ENCODE measurements at places on chromosomes 11 and 22.

- no peak for DNase-seq
Measured at GRCh38 chr11:70628176-70628854, 230.0 kb downstream of the CTTN start.

DNA sequence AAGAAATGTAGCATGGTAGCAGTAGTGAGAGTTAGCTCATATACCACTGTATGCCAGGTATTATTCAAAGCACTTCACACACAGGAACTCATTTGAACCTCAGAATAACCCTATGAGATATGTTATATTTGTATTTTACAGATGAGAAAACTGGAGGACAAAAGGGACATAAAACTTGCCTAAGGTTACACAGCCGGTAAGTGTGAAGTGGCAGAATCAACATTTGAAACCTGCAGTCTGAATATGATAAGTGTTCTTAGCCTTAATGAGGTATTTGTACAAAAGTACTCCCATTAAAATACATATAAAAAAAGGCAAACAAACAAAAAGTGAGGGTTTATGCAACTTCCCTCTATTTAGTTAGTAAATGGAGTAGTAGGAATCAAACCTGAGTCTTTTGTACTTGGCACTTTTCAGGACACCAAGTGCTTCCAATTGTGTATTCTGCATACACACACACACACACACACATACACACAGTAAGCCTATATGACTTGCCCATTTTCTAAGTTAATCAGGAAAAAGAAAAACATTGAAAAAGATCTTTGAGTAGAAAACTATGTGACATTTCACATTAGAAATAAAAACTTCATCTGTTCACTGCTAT is 223.9 kb upstream of the FOLH1 start:
- no peak for DNase-seq

GRCh38 chr11:606245-606644 is 9.5 kb downstream of the IRF7 start:
- no peak for DNase-seq

- DNase-seq: no peak
Measured at GRCh38 chr11:78325274-78325781, 92.3 kb downstream of the GAB2 start.

DNA sequence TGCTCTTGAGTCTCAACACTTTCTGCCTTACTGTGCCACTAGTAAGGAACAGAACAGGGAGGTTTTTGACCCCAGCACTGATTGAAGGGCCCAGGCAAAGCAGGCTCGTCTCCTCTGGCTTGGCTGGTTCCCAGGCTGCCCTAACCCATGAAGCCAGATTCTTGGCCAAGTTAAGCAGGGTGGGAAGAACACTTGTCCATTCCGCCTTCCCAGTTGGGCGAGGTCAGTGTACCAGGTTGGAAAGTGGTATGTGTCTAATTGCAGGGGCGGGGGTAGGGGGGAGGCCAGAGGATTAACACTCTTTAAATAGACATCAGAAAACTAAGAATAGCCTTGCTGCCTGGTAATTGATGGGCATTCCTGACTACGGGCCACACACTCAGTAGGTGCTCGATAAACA is 14.4 kb downstream of the TIMP3 start:
- no peak for DNase-seq

GRCh38 chr22:38510416-38510970 is 4.4 kb upstream of the DDX17 start:
- DNase-seq: no peak

- DNase-seq: no peak
Measured at GRCh38 chr11:70049045-70049444, 29.1 kb upstream of the ANO1 start.

Measured in activated naive CD4-positive, alpha-beta T cell (primary cell).